Posterior cingulate gyrus (tissue), 11 donors: ENCODE measurements at places on chromosomes 5 and 9.

- DNase-seq: no peak
Observed at GRCh38 chr5:107129051-107129450, 541.7 kb downstream of the EFNA5 start.

DNA sequence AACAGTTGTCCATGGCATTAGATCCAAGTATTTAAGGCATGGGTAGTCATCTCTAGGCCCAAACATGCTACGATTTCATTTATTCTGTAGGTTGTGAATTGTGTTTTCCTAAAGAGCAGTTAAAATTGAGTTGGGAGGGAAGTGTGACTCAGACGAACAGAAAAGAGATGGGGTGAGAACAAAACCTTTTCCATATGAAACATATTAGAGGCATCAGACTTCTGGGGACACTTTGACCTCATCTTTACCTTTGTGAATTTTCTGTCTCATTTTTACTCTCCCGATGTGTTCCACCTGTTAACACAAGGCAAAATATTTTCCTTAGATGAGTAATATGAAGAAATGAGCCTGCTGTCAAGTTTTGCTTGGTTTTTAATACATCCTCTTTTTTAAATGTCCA, 181.3 kb downstream of the ESM1 start:
- no peak for DNase-seq

DNA sequence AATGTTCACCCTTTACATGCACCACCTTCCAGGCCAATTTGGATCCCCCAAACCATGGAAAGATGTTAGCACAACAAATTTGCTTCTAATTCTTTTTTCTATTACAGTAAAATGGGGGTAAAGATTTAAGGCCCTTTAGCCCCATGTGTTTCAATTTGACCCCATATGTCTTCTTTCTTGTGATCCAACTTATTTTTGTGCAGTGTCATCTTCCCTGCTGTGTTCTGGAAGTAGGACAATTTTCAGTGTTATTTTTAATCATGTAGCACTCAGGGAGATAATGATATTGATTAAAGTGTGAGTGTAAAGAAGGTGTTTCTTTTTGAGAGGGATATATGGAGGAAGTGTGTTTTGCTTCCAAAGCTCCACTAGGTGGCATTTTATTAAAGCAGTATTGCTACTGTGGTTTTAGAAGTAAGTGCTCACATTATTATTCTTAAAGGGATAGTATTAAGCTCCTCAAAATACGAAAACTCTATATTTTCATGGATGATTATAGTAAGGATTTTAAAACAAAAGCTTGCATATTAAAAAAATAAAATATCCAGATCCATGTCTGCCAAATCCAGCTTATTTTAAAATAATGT, 118.7 kb upstream of the ATP10B start:
- no peak for DNase-seq

GRCh38 chr5:943918-944620, 51.4 kb downstream of the TRIP13 start:
- no peak for DNase-seq
